ENCODE measurements at places on chromosomes 5 and 9.

DNA sequence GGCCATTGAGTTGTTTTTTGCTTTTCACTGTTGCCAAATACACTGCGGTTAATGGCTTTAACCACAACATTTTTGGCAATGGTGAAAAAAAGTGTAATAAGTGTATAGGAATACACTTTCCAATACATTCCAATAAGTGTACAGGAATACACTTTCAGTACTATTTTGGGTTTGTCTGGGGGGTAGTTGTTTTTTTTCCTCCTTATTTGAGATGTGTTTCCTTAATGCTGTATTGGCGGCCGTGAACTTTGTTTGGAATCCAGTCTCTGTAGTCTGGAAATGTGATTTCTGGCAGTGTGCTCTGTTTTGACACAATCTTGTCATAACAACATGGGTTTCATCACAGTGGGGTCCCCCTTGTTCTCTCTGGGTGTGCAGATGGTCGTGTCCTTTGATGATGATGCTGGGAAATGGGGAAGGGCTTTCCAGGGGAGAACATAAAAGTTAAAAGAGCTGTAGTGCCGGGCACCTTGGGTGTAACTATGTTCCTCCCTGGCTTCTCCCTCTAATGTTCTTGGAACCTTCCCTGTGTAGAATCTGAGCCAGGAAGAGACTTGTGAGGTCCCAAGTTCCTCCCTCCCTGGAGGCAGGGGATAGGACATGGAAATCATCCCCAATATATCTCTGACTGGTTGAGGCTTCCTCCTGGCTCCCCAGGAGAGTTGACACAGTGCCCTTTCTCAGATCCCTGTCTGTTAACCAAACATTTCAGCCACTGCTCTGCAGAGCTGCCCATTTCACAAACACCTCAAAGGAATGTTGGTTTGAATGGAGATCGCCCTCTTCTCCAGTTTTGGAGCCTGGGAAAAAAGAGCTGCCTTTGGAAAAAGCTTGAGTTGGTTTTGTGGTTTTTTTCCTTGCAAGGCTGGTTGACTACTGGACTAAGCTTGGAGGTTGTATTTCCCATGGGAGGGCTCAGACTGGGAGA is 44.8 kb downstream of the RCL1 start:
- no peak for DNase-seq

- no peak for DNase-seq
Measured at GRCh38 chr5:158140120-158140731, 281.3 kb upstream of the CLINT1 start.

DNA sequence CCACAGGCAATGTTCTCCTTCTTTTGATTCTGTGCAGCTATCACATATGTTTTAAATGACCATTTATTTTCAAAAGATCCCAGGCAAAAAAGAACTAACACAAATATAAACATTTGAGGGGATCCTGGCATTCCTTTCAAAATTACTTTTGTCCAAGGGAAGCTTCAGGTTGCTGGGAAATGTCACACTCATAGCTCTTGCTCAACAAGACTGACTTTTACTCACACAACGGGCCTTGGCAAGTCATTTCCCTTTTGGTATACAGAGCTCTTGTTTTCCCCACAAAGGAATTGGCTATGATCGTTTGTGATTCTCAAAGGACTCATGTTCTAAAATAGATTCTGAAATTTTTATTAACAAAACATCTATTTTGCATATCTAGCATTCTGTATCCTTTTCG is 4.5 kb upstream of the PALM2AKAP2 start:
- no peak for DNase-seq

GRCh38 chr5:42810834-42811590 is 680 bp downstream of the SELENOP start:
- no peak for DNase-seq

GRCh38 chr5:37580106-37580505 is 201.0 kb downstream of the WDR70 start:
- no peak for DNase-seq

- DNase-seq = no peak
Measured at GRCh38 chr5:105670596-105670995, 2000.1 kb downstream of the EFNA5 start.

GRCh38 chr5:143484601-143485000 is 81.1 kb upstream of the NR3C1 start:
- DNase-seq = no peak

- no peak for DNase-seq
Measured at GRCh38 chr5:32960340-32961058, 249.4 kb downstream of the NPR3 start.

DNA sequence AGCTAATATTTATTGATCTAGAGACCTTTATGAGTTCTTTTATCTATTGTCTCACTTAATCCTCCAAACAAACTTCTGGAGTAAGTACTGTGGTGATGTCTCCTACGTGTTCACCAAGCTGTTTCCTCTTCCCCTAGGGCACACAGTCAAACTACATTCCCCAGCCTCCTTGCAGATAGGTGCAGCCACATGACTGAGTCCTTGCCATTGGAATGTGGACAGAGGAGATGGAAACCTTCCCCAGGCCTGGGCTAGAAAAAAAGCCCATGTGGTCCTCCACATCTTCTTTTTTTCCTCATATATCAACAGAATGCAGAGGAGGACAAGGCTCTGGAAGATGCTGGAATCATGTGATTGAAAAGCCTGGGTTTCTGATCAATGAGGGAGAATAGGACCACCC is 88.0 kb downstream of the ANKRD55 start:
- DNase-seq = no peak

DNA sequence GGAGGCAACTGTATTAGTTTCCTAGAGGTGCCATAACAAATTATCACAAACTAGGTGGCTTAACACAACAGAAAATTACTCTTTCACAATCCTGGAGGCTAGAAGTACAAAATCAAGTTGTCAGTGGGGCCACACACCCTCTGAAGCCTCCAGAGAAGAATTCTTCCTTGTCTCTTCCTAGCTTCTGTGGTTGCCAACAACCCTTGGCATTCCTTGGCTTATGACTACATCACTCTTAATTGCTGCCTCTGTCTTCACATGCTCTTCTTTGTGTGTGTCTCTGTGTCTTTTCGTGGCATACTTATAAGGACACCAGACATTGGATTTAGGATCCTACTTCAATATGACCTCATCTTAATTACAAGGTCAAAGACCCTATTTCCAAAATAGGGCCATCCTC is 327.5 kb downstream of the CHSY3 start:
- no peak for DNase-seq

GRCh38 chr5:102969641-102970040 is 150.3 kb downstream of the GIN1 start:
- DNase-seq = no peak

DNA sequence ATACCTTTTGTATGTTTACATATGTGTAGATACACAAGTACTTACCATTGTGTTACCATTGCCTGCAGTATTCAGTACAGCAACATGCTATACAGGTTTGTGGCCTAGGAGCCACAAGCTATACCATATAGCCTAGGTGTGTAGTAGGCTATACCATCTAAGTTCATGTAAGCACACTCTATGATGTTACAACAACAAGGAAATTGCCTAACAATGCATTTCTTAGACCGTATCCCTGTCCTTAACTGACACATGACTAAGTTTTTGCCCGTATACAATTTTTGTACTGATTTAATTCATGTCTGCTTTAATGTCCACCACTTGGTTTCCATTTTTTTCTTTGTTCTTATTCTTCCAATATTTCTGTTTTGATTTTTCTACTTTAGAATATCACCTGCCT is 18.5 kb downstream of the TNPO1 start:
- no peak for DNase-seq

- no peak for DNase-seq
Measured at GRCh38 chr5:181084621-181085195, 44.6 kb downstream of the BTNL9 start.

DNA sequence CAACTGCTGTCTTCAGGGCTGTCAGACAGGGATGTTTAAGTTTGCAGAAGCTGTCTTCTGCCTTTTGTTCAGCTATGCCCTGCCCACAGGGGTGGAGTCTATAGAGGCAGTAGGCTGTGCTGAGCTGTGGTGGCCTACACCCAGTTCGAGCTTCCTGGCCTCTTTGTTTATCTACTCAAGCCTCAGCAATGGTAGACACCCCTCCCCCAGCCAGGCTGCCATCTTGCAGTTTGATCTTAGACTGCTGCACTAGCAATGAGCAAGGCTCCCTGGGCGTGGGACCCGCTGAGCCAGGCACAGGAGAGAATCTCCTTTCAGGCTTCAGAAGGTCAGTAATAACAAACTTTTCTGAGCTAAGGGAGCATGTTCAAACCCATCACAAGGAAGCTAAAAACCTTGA is 545.3 kb downstream of the TLE4 start:
- DNase-seq = no peak

All from stimulated activated CD4-positive, alpha-beta T cell treated with anti-CD3 and anti-CD28 coated beads, Interleukin-1b, Interleukin-23, amount 100 ng/mL, for 1 hour (primary cell).